Activated B cell treated with CpG ODN at 0.5 μM for 24 hours (primary cell): ENCODE measurements at places on chromosomes 4 and X. TPM values are rescaled to one million over a fixed set of nuclear protein-coding genes. Genes with fewer than 3 reads are reported as not detected.

The ARMCX1 gene
- 0.38 and 0.42 TPM in 2 replicates for total RNA-seq

The CT83 gene
- not detected in 2 replicates for total RNA-seq

The PAQR3 gene
- 10.2 and 10.3 TPM in 2 replicates for total RNA-seq

The SMIM10 gene
- 1.3 and 1.4 TPM in 2 replicates for total RNA-seq

The REPS2 gene
- total RNA-seq: 1.6 and 2.0 TPM in 2 replicates

The TEC gene
- total RNA-seq: 8.7 and 8.8 TPM in 2 replicates

The TMSB15C gene
- 2.0 and 2.3 TPM in 2 replicates for total RNA-seq

The BRCC3 gene
- total RNA-seq: 20.1 and 21.1 TPM in 2 replicates

The HDX gene
- total RNA-seq: 2.5 and 2.9 TPM in 2 replicates

The ATP6AP2 gene
- 48.6 and 53.8 TPM in 2 replicates for total RNA-seq

The ERVMER34-1 gene
- total RNA-seq: not detected in 2 replicates

The FSTL5 gene
- not detected in 2 replicates for total RNA-seq

The PABPC5 gene
- total RNA-seq: not detected in 2 replicates

The ESX1 gene
- total RNA-seq: not detected in 2 replicates

The UGT2B7 gene
- total RNA-seq: not detected in 2 replicates

The MSX1 gene
- not detected in 2 replicates for total RNA-seq

The TXK gene
- 0.98 and 1.7 TPM in 2 replicates for total RNA-seq

The ARHGEF6 gene
- 32.4 and 33.0 TPM in 2 replicates for total RNA-seq

The NLGN3 gene
- total RNA-seq: 0.46 and 0.67 TPM in 2 replicates

The CFI gene
- total RNA-seq: not detected in 2 replicates

The ZNF732 gene
- not detected in 2 replicates for total RNA-seq

The DCAF8L2 gene
- not detected in 2 replicates for total RNA-seq

The EGF gene
- not detected in 2 replicates for total RNA-seq

The BTC gene
- total RNA-seq: not detected in 2 replicates

The CCDC110 gene
- 0.33 and 0.71 TPM in 2 replicates for total RNA-seq

The TIGD4 gene
- 0.24 and 0.44 TPM in 2 replicates for total RNA-seq

The CORIN gene
- total RNA-seq: not detected in 2 replicates

The FAM47E gene
- 0.39 TPM in 1 of 2 replicates, not detected in the other for total RNA-seq

The GRK4 gene
- total RNA-seq: 1.4 and 2.1 TPM in 2 replicates

The GAB3 gene
- 7.1 and 7.5 TPM in 2 replicates for total RNA-seq
